NCI-H82 (cell line): ENCODE measurements at places on chromosomes 5 and 9.

DNA sequence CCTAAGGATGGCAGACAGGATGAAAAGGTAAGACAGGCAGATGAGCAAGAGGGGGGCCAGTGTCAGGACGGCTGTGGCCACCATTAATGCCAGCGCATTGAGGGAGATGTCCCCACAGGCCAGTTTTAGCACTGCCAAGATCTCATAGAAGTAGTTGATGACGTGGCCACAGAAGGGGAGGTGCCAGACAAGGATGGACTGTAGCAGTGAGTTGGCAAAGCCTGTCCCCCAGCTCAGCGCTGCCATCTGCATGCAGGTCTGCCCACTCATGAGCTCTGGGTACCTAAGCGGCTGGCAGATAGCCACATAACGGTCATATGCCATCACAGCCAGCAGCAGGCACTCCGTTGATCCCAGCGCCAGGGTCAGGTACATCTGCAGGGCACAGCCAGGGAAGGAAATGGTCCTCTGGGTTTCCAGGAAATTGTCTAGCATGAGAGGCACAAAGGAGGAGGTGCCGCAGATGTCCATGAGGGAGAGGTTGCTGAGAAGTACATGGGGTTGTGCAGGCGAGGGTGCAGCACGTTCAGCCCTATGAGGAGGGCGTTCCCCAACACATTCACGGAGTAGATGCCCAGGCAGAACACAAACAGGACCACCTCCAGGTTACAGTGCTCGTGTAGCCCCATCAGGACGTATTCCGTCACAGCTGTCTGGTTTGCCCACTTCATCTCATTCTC lies 10.8 kb downstream of the OR13J1 start:
- DNase-seq = no peak

DNA sequence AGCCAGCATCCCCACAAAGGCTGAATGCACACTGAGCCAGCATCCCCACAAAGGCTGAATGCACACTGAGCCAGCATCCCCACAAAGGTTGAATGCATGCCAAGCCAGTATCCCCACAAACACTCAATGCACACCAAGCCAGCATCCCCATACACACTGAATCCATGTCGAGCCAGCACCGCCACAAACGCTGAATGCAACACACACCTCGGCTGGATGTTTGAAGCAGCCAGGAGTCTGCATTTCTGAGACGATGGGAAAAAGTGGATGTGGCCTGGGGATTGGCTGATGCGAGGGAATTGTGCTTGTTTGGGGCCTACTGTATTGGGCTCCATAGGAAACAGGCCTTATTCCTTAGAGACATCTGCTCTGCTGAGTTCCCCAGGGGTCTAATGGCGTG lies 30.9 kb upstream of the CEP72 start:
- no peak for DNase-seq

DNA sequence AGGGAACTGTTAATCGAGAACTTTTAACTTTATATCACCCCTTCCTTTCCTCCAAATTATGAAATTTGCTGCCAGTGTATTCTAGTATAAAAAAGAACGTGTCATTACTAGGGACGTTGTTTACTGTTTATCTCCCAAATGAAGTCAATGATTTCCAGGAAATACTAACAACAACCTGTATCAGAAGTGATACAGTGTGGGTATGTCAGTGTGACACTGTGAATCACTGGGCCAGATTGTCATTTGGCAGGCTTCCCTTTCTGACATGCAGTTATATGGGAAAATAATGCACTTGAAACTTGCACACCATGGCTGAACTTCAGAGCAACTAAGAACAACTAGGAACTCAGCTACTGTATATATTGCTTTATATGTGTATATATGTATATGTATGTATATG lies 12.6 kb downstream of the ZNF462 start:
- DNase-seq = no peak

GRCh38 chr9:89295400-89295799 lies 15.6 kb upstream of the CKS2 start:
- DNase-seq = no peak

- DNase-seq = no peak
Measured at GRCh38 chr5:140261403-140262171, 41.3 kb downstream of the PFDN1 start.

- DNase-seq = peak; percentile 17
Measured at GRCh38 chr9:136311051-136312008, 7.4 kb upstream of the CCDC187 start.

- DNase-seq = no peak
Measured at GRCh38 chr9:26142201-26142600, 464.0 kb upstream of the TUSC1 start.

- DNase-seq = no peak
Measured at GRCh38 chr9:114285166-114285867, 37.6 kb upstream of the ORM1 start.

DNA sequence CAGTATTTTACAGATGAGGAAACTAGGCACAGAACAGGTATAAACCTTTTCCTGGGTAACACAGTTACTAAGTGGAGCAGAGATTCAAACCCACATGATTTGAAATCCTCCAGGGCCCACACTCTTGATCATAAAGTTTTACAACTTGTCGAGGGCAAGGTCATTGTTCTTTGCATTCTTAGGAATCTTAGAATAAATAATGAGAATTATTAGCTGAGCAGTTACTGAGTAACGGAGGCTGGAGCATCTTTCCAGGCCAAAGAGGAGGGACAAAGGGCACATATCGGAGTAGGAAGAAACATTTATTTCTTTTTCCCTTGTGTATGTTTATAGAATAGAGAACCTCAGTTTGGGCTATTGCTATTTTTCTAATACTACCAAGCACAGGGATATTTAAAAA lies 27.1 kb upstream of the F2R start:
- no peak for DNase-seq

DNA sequence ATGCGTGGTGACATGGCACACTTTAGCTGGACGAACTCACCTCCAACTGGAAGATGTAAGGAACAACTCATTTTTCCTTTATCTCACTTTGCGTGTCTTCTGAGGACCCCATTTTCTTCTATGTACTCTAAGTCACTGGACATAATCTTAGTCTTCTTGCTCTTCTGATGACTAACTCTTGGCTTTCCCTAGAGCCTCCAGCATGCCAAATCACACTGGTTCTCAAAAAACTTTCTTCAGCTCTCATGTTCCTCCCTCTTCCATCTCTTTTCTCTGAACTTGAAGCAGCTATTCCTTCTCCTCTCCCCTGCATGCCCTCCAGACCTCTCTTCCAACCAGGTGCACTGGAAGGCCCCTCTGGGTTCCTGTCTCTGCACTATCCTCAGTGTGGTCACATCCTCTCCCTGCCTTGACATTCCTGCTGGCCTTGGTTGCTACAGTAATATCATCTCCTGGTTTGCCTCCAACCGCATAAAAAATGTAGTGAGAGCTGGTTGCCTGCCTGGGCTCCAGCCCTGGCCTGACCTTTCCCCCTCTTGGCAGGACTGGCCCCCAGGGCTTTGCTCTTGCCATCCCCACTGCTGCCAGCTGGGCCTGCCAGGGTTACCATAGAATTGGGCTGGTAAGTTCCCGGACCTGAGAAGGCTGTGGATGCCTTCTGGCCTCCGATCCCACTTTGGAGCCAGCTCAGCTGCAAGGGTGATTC lies 44.8 kb upstream of the BNC2 start:
- no peak for DNase-seq

- DNase-seq = no peak
Measured at GRCh38 chr9:14058325-14058688, 255.6 kb downstream of the NFIB start.

- no peak for DNase-seq
Measured at GRCh38 chr5:173578947-173579615, 37.4 kb downstream of the BOD1 start.

DNA sequence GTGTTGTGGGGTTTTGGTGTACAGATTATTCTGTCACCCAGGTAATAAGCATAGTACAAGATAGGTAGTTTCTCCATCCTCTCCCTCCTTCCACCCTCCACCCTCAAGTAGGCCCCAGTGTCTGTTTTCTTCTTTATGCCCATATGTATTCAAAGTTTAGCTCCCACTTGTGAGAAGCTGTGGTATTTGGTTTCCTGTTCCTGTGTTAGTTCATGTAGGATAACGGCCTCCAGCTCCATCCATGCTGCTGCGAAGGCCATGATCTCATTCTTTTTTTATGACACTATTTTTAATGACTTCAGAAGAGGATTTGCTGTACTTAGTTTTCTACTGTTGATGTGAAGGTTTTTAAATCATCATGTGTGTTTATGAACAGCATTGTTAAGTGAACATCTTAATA lies 11.9 kb downstream of the CCDC180 start:
- no peak for DNase-seq

DNA sequence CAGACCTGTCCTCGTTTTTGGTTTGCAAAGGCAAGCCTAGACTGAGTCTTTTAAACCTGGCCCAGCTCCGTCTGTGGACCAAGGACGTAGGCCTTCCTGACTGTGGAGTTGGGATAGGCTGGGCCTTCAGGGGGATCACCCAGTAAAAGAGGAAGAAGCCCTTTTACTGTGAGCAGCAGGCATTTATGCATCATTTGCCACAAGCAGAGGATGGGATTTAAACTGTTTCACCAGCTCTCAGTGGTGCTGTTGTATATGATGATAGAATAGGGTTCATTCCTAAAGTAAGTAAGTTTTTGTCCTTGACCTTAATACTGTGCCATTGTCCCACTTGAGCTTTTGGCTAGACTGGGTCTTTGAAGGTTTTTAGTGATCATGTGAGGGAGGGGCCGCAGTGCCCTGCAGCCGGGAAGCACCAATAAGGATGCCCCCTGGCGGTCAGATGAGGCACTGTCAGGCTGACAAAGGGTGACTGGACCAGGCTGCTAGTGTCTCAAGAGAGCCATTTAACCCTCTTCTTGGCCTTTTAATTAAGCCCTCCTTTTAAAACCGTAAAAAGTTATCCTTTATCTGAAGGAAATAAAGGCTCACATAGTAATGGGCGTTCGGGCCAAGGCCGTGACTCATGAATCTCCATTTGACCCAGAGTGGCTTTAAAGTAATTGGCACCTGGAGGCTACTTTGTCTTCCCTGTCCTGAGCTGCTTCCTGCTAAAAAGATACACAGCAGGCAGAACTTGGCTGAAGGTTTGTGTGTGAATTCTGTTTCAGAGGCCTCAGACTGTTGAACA lies 74.0 kb downstream of the UBAP1 start:
- DNase-seq = peak; percentile 71

DNA sequence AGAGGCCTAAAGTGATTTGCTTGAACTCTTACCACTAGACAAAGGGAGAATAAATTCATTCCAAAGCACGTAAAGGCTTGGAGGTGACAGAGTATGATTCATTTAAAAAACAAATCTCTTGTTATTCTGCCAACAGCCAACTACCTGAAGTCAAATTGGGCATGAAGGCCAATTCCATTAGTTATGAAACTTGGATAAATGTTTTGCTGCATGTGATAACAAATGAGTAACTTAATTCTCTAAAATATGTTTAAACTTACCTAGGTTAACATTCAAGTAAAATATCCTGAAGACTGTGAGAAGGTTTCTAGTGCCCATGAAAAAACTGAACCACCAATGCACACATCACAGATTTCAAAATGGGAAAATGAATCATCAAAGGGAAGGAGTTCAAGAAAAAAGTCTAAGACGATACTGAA lies 120.1 kb upstream of the TSLP start:
- no peak for DNase-seq

DNA sequence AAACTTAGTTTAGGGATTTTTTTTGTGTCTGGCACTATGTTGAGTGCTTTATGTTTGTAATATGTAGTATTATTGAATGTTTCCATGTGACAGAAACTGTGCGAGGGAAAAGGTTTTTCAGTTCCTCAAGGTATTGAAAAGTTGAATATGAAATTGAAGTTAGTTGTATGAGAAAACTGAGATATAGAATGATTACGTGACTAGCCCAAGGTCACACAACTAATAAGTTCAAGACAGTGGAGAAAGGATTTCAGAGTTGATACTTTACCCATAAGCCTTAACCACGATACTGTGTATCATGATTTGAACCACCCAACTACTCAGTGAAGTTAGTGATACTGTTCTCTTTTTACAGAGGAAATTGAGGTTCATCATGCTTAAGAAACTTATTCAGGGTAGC lies 5.7 kb downstream of the NIPBL start:
- DNase-seq = no peak

DNA sequence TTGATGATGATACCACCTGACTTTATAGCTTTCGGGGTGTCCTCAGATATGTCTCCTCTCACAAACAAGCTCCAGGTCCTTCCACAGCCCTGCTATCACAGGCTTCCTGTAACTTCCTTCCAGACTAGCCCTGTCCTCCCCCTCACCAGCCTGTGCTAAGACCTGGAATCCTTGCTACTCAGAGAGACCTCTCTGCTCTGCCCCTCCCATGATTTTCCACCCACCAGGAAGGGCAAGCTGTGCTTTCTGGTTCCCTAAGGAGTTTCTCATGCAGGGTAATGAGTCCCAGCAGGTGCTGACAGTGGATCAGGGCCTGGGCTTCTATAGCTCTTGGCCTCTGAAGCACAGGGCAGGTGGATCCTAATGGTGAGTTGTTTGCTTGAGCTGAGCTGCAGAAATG lies 86.9 kb downstream of the AOPEP start:
- no peak for DNase-seq

- DNase-seq = no peak
Measured at GRCh38 chr9:87629104-87629503, 96.8 kb upstream of the CTSL start.

- peak; percentile 49 for DNase-seq
Measured at GRCh38 chr9:133188006-133188842, 20.8 kb downstream of the OBP2B start.

DNA sequence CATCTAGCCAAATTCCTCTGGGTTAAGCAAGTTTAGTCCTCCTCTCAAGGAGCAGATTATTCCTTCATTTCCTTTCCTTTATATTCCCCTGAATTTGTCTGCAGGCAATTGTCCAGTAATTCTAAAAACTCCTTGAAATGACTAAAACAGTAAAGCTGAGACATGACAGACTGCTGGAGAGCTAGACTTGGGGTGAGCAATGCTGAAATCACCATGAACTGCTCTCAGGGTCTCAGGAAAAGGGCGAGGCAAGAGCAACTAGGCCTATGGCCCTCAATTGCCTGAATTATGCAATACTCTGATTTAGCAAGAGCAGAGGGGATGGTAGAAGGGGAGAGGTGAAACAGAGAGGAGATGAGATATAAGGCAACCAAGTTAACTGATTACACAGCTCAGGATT lies 172.9 kb upstream of the NREP start:
- DNase-seq = no peak

DNA sequence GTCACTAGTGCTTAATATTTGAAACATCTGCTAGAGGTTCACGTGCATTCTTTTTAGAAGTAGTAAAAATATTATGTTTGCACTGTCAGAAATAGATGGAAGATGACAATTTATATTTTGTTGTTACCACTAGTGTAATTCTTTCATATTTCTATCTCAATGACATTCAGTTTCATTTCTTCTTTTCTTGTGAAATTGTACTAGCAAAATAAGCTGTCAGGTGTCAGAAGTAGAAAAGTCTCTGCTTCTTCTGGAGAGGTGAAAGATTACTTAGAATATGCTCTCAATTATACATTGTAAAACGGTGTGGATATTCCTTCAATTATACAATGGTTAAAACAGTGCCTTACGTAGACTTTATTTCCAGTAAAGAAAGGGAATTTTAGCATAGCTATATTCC lies 395.4 kb downstream of the CSNK1G3 start:
- no peak for DNase-seq
